ENCODE measurements at places on chromosomes 12 and 14. TPM values are rescaled to one million over a fixed set of nuclear protein-coding genes. Genes with fewer than 3 reads are reported as not detected.

Gene MAP1LC3B2
- total RNA-seq, result 2.8 TPM

DNA sequence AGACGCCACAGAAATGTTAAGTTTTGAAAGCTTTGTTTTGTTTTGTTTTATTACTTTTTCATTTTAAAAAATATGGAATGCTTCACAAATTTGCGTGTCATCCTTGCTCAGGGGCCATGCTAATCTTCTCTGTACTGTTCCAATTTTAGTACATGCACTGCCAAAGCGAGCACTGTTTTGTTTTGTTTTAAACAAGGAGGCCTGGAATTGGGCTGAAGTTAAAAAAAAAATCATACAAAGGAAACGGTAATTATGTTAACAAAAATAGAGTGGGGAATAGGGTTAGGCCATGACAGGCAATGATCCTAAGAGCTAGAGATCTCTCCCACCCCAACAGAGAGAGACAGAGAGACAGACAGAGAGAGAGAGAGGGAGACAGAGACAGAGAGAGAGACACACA is 57.0 kb downstream of the ZFP36L1 start:
- peak overlapping the region; percentile 1 for H3K4me3 ChIP-seq
- H3K27me3 ChIP-seq, result no peaks in the 10 kb centered on the region
- H3K36me3 ChIP-seq, result no peaks in the 10 kb centered on the region
- H3K4me1 ChIP-seq, result peaks cover 30% of the 10 kb centered on the region

Gene ANKRD33
- total RNA-seq, result not detected

Gene NYNRIN
- total RNA-seq, result not detected

- H3K27ac ChIP-seq, result no peak overlapping the region
- peaks cover 18% of the 10 kb centered on the region for H3K4me1 ChIP-seq
- no peak for DNase-seq
- H3K36me3 ChIP-seq, result no peaks in the 10 kb centered on the region
Observed at GRCh38 chr12:54012631-54013409, 4.0 kb downstream of the HOXC8 start.

DNA sequence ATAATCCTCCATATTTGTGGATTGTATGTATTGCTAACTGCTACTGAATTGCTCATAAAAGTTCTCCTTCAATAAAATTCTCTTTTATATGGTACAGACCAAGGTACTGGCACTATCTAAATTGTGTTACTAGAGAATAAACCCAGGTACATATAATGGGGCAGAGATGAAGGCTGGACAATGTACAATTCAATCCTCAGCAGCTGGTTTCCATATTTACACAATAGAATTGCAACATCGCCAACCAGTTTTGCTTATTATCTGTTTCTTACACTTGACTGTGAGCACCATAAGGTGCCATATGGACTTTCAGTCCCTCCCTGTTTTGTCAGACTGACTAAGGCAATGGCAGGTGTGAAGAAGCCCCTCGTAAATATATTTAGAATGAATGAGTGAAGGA is 18.1 kb downstream of the KITLG start:
- no peaks in the 10 kb centered on the region for H3K4me1 ChIP-seq
- no peak overlapping the region for H3K4me3 ChIP-seq
- H3K36me3 ChIP-seq, result no peaks in the 10 kb centered on the region
- no peak overlapping the region for H3K27ac ChIP-seq

GRCh38 chr14:71270111-71270510 is 362.9 kb downstream of the PCNX1 start:
- peaks cover 41% of the 10 kb centered on the region for H3K4me1 ChIP-seq
- no peak for DNase-seq
- H3K4me3 ChIP-seq, result peak overlapping the region; percentile 5
- peak overlapping the region; percentile 61 for H3K27ac ChIP-seq
- H3K36me3 ChIP-seq, result peaks cover 18% of the 10 kb centered on the region

Gene HOMEZ
- 7.8 TPM for total RNA-seq

Gene LRCOL1
- not detected for total RNA-seq

GRCh38 chr12:93938317-93938716 is 210.1 kb upstream of the PLXNC1 start:
- DNase-seq, result no peak
- H3K27me3 ChIP-seq, result no peaks in the 10 kb centered on the region
- H3K4me1 ChIP-seq, result peaks cover 3% of the 10 kb centered on the region

DNA sequence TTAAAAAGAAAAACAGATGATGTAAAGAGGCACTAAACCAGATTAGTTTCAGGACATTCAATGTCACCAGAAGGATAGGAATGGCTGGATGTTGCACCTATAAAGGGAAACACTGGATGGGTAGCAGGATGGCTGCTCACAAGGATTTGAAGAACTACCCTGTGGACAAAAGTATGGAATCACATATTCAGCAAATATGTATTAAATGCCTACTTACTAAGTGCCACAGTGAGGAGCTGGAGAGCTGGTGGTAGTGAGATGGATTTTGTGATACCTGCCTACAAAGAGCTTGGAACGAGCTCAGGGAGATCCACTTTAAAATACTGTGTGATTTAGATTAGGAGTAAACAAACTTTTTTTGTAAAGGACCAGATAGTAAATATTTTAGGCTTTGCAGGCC is 316.2 kb downstream of the PAWR start:
- H3K4me1 ChIP-seq, result no peaks in the 10 kb centered on the region
- no peaks in the 10 kb centered on the region for H3K36me3 ChIP-seq
- H3K27ac ChIP-seq, result no peak overlapping the region
- no peak overlapping the region for H3K4me3 ChIP-seq
- DNase-seq, result no peak

GRCh38 chr14:69696204-69696527 is 70.8 kb upstream of the SRSF5 start:
- no peak for DNase-seq
- no peaks in the 10 kb centered on the region for H3K36me3 ChIP-seq
- peak overlapping the region; percentile 87 for H3K27ac ChIP-seq
- peaks cover 84% of the 10 kb centered on the region for H3K4me1 ChIP-seq

GRCh38 chr14:61438860-61439765 is 117.7 kb downstream of the PRKCH start:
- peaks cover 85% of the 10 kb centered on the region for H3K4me1 ChIP-seq
- peak overlapping the region; percentile 91 for H3K27ac ChIP-seq
- peak overlapping the region; percentile 96 for H3K4me3 ChIP-seq
- DNase-seq, result no peak
- H3K27me3 ChIP-seq, result no peaks in the 10 kb centered on the region

Gene KCNA1
- not detected for total RNA-seq

- no peak for DNase-seq
- H3K4me1 ChIP-seq, result peaks cover 47% of the 10 kb centered on the region
- peak overlapping the region; percentile 61 for H3K4me3 ChIP-seq
Observed at GRCh38 chr14:93965287-93965821, 11.0 kb downstream of the ASB2 start.

Gene ARHGEF25
- 4.0 TPM for total RNA-seq

- H3K27me3 ChIP-seq, result peaks cover 54% of the 10 kb centered on the region
- H3K4me1 ChIP-seq, result peaks cover 39% of the 10 kb centered on the region
- peak overlapping the region; percentile 17 for H3K27ac ChIP-seq
Observed at GRCh38 chr12:57215668-57216013, 953 bp upstream of the NXPH4 start.

DNA sequence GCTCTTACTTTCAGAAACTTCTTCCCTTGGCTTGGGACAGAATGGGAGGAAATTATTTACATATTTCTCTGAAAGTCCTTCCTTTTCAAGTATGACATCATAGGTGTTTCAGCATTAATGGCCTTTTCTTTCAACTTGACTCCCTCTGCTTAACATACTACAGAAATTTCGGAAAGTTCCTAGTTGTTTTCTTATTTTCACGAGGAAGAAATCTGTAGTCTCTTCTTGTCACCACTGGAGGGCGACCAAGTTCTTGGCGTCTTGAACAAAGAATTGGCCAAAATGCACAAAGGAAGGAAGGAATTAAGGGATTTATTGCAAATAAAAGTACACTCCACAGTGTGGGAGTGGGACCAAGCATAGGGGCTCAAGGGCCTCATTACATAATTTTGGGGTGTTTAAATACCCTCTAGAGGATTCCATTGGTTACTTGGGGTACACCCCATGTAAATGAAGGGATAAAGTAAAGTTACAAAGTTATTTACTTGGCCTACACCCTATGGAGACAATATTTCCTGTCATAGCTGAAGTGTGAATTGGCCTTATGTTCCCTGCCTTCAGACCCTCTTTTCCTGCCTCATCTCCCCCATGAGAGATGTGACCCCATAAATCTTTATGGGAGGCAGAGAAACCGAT is 70.4 kb downstream of the RPL10L start:
- no peak overlapping the region for H3K27ac ChIP-seq
- H3K27me3 ChIP-seq, result no peaks in the 10 kb centered on the region
- H3K4me3 ChIP-seq, result no peak overlapping the region
- H3K4me1 ChIP-seq, result no peaks in the 10 kb centered on the region

DNA sequence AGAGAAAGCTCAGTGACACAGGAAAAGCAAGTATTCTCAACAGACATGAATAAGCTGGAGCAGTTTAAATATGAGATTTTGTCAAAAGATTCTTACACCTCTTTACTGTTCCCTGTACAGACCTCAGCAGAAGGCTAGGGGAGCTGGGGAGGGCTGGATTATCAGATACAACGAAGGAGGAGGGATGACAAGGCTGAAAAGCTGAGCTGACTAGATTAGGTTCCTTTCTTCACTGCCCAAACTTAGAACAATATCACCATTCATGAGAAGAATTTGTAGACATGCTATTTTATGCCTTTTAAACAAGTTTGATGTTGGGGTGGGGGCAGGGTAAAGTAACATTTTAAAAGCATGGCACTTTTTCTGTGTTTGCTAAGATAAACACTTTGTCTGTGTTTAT is 611.1 kb downstream of the AACS start:
- no peaks in the 10 kb centered on the region for H3K4me1 ChIP-seq
- no peaks in the 10 kb centered on the region for H3K27me3 ChIP-seq
- no peak for DNase-seq
- no peak overlapping the region for H3K4me3 ChIP-seq
- H3K27ac ChIP-seq, result no peak overlapping the region

GRCh38 chr14:56004323-56004722 is 113.9 kb upstream of the PELI2 start:
- DNase-seq, result no peak
- H3K4me1 ChIP-seq, result peaks cover 36% of the 10 kb centered on the region
- H3K4me3 ChIP-seq, result peak overlapping the region; percentile 70
- H3K36me3 ChIP-seq, result peaks cover 13% of the 10 kb centered on the region

- H3K4me1 ChIP-seq, result no peaks in the 10 kb centered on the region
- H3K4me3 ChIP-seq, result no peak overlapping the region
- no peaks in the 10 kb centered on the region for H3K36me3 ChIP-seq
- no peaks in the 10 kb centered on the region for H3K27me3 ChIP-seq
- no peak overlapping the region for H3K27ac ChIP-seq
Observed at GRCh38 chr12:58529114-58529665, 391.1 kb downstream of the LRIG3 start.

GRCh38 chr12:75877763-75878621 is 153.6 kb downstream of the PHLDA1 start:
- peaks cover 36% of the 10 kb centered on the region for H3K27me3 ChIP-seq
- DNase-seq, result no peak
- no peak overlapping the region for H3K4me3 ChIP-seq

- no peaks in the 10 kb centered on the region for H3K36me3 ChIP-seq
- H3K4me1 ChIP-seq, result no peaks in the 10 kb centered on the region
- no peak overlapping the region for H3K4me3 ChIP-seq
- no peak for DNase-seq
- H3K27me3 ChIP-seq, result peaks cover 22% of the 10 kb centered on the region
Observed at GRCh38 chr12:71958056-71958455, 19.4 kb downstream of the TPH2 start.

- no peak for DNase-seq
- H3K27me3 ChIP-seq, result no peaks in the 10 kb centered on the region
- peaks cover 3% of the 10 kb centered on the region for H3K4me1 ChIP-seq
- no peak overlapping the region for H3K4me3 ChIP-seq
- no peak overlapping the region for H3K27ac ChIP-seq
Observed at GRCh38 chr14:53043027-53043581, 92.3 kb upstream of the FERMT2 start.

DNA sequence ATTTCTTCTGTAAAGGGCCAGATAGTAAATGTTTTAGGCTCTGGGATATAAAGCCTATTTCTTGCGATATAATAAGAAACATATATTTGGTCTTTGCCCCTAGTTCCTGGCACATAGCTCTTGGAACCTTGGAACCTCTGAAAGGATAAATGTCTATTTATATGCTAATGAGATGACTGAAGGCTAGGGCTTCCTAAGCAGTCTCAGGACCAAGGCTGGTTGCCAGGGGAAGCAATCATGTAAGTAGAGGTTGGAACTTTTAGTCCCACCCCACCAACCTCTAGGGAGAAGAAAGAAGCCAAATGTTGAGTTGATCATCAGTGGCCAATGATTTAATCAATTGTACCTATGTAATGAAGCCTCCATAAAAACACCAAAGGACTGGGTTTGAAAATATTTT is 26.6 kb upstream of the NFYB start:
- DNase-seq, result no peak
- no peaks in the 10 kb centered on the region for H3K36me3 ChIP-seq
- peaks cover 5% of the 10 kb centered on the region for H3K27me3 ChIP-seq
- H3K4me1 ChIP-seq, result no peaks in the 10 kb centered on the region
- H3K4me3 ChIP-seq, result no peak overlapping the region

Gene RAP1B
- total RNA-seq, result 448 TPM

DNA sequence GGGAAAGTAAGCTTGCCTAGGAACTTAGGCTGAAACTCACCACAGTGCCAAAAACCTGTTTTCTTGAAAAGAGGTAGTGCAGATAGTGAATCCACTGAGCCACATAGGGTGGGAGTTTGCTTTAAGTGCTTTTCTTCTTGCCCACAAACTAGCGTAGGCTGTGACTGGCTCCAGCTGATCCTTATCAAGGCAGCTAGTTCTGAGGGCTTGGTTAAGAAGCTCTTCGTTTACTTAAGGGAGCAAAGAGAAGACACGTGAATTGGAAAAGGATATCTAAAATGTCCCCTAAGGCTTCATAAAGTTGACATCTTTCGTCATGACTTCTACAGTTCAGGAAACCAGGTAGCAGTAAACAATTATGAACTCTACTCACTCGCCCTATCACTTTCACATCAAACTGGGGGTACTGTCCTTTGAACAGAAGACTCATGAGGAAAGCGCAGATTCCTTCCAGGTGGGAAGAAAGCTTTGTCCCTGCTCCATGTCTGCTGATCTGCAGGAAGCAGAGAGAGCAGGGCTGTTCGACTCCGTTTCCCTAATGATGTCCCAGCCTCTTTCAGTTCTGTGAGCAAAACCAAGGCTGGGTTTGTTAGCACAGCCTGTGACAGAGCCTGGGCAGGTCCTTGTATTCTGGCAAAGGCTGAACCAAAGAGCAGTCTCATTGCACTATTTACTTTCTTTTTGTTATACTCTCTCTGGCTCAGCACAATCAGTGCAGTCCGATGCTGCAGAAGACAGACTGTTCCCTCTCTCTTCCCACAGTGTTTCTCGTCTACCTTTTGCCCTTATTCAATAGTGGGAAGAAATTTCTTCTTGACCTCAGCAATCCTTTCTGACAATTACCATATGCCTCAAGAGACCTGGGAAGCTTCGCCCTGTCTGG is 93.5 kb upstream of the ETV6 start:
- peaks cover 7% of the 10 kb centered on the region for H3K4me1 ChIP-seq
- H3K36me3 ChIP-seq, result no peaks in the 10 kb centered on the region
- no peak for DNase-seq
- no peak overlapping the region for H3K4me3 ChIP-seq
- H3K27ac ChIP-seq, result no peak overlapping the region
- peaks cover 27% of the 10 kb centered on the region for H3K27me3 ChIP-seq

Gene RPGRIP1
- total RNA-seq, result not detected

- DNase-seq, result no peak
- no peaks in the 10 kb centered on the region for H3K36me3 ChIP-seq
- H3K27ac ChIP-seq, result peak overlapping the region; percentile 96
- peaks cover 19% of the 10 kb centered on the region for H3K4me1 ChIP-seq
- peak overlapping the region; percentile 99 for H3K4me3 ChIP-seq
Observed at GRCh38 chr14:23299211-23299957, 3.3 kb downstream of the PPP1R3E start.

Data from natural killer cell treated with Interleukin-12 subunit alpha and Interleukin-12 subunit beta and Interleukin-15 and Interleukin-18, amount 100 ng/mL, for 72 hours (primary cell).